ENCODE measurements at places on chromosomes 3 and 15.
A peak's percentile ranks its signal among the peaks of the same experiment; 100 is the strongest.

DNA sequence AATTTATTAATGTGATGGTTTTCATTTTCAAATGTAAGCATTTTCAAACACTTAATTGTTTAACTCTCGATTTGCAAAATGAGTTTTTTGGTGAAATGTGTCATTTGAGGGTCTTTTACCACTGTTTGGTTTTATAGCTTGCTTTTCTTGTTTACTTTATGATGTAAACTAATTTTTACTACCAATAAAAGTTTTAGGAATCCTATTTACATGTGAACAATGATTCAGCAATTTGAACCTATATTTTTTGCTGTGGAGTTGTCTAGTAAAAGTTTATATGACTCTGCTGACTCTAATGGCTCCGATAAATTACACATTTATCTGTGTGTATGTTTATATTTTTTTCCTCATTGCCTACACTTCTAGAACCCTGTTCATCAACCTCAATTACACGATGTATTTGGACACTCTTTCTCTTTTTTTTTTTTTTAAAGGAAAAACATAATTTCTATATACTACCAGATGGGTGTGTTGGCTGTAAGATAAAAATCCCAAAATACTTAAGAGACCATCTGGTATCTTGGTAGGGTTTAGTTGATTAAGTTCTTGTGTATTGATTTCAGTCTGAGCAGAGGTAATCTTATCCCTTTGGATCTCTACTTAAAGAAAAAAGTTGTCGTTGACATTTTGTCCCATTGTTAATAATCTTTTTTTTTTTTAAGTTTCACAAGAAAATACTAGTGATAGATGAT lies 89.5 kb downstream of the PTPRG start:
- DNase-seq: no peak

- no peak for DNase-seq
Observed at GRCh38 chr15:73457334-73457733, 14.4 kb downstream of the REC114 start.

- DNase-seq: peak; percentile 49
Observed at GRCh38 chr15:59532770-59533379, 78.7 kb upstream of the GCNT3 start.

- no peak for DNase-seq
Observed at GRCh38 chr3:71724171-71724453, 1.1 kb downstream of the EIF4E3 start.

DNA sequence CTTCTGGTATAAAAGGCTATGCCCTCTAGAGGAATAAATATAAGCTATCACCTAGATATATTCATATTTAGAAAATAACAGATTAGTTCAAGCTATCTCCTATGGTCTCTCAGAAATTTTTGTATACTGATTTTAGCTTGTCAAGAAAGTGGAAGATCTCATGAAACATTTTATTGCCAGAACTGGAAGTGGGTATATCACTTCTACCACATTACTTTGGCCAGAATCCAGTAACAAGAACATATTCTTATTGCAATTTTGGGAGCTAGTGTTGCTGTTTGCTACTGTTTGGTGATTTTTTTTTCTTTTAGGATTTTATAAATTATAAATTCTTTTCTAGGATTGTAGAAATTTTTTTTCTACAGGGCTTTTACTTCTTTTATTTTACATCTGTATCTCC lies 14.2 kb upstream of the DIPK2A start:
- DNase-seq: no peak

GRCh38 chr15:48360841-48361240 lies 29.6 kb downstream of the DUT start:
- peak; percentile 51 for DNase-seq

DNA sequence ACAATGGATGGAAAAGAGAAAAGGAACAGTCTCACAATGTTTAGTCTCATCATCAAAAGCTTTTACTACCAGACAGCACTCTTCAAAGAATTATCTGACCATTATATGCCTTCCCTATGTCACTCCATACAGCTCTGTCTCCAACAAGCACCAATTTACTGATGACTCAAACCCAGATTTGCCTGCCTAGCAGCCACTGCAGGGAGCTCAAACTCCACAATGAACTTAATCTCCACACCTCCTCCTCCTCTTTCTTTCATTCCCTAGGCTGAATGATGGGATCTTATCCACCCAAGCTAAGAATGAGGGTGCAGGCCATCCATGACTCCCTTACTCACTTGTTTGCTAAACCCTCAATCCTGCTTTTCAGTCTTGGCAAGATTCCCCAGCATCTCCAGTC lies 45.5 kb downstream of the NBEAL2 start:
- peak; percentile 29 for DNase-seq

- no peak for DNase-seq
Observed at GRCh38 chr15:85763157-85763556, 31.6 kb downstream of the KLHL25 start.

DNA sequence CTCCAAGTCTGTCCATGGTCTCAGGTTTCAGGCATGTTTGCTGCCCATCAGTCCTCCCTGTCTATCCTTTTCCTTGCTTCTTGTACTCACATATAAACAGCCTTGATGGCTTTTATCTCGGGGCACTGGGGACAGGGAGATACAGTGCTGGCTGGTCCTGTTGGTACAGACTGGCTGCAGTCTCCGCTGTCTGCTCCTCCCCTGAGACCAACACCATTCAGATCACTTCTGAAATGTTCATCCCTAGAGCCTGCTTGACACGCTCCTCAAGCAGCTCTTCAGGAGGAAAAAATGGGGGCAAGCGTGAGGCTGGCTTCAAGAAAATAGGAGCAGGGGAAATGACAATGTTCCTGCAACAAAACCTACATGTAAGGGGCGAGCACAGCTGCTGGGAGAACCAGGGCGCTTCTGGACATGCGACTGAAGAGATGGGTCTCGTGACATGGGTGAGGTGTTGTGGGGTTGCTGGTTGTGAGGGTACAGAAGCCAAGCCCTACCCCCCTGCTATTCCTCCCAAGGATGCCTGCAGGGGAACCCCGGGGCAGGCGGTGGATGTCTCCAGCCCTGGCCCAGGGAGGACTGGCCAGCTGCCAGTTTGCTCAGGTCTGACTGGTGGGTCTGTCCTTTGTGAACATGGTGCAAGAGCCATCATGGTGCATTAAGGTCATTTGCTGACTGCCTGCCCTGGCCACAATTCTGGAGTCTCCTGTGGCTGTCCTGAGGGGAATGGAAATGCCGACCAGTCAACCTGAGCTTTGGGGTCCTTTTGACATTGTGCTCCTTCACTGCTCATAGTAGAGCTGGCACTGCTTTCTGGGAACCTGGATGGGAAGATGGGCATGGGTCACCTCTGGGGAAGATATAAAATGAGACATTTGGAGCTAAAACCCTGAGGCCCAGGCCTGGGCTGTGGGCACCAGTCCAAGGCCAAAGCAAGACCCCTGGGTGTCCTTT lies 40.1 kb downstream of the KY start:
- no peak for DNase-seq

- no peak for DNase-seq
Observed at GRCh38 chr15:73936588-73937290, 10.5 kb downstream of the LOXL1 start.

DNA sequence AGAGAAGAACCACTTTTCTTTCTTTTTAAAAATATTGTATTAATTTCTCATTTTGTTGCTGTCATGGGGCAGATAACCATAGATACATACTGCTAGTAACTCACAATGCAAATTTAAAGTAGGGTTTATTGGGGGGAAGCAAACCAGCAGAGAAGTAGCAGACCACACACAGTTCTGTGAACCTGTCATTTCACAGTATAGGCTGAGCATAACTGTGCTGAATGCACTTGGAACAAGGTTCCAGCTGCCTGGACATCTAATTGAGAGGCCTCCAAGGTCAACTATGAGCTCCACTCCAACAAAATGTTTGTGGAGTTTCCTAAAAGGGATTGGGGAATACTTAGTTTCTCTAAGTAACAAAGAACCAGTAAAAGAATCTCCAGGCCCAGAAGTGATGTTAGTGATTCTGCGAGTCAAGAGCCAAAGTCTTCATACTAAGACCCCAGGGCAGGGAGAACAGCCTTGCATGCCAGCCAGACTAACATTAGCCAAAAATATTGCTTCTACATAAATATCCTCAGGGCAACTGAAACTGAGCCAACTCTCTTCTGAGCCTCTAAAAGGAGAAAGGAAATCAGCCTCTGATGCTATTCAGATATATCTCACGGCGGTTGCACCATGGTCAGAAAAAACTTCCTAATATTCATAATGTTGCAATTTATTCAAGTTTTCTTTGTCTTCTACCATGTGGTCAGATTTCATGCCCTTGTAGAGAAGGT lies 856.4 kb upstream of the ALCAM start:
- DNase-seq: peak; percentile 73

DNA sequence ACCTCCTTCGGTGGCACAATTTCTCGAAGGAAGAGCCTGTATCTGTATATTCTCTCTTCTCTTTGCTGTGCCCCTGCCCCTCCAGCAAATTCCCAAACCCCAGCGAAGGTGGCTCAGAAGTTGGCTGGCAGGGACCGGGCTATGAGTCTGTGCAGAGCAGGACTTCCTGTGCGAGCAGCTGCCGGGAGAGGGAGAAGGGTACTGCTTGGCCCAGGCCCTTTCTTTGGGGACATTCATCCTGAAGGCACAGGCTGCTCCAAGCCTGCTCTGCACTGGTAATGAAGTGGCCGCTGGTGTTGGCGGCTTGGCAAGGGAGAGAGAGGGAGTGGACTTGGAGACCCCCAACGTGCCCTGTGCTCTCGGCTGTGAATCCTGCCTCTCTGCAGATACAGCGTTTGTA lies 1.5 kb downstream of the SLC6A11 start:
- no peak for DNase-seq

DNA sequence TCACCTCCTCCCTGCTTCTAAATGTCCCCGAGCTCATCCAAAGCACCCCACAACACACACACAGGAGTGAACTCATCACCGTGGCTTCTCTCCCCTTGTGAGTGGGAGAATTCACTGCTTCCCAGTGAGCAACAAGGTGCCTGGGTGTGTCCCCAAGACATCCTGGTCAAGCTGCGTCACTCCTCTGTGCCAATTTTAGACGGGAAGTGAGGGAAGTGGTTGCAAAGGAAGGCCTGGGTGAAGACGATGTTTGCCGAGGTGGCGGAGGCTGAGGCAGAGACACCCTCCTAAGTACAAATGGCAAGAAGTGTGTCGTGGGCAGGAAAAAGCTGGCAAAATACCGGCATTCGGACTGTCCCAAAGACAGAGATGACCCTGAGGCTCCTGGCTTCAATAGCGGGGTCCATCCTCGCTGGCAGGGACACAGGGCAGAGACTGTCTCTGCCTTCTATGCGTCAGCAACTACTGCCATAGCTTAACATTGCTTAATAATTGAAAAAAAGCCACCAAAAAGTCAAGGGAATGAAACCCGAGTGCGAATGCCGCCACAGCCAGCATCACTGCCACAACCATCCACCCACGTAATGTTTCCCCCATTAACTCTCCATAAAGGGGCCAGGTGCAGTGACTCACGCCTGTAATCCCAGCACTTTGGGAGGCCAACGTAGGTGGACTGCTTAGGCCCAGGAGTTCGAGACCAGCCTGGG lies 72.8 kb downstream of the VGLL4 start:
- DNase-seq: no peak
